ENCODE measurements at places on chromosomes 7 and 10.

DNA sequence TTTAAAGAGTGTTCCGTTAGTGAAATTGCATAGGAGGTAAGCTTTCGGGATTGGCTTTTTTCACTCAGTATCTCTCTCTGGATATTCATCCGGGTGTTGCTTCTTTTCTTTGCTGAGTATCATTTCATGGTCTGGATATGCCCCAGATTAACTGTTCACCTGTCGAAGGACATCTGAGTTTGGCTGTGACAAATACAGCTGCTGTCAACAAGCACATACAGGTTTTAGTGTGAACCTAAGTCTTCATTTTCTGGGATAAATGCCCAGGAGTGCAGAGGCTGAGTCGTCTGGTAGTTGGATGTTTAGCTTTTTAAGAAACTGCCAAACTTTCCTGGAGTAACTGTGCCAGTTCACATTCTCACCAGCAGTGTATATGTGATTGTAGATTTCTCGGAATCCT is 5.6 kb downstream of the DOCK1 start:
- no peak for DNase-seq

DNA sequence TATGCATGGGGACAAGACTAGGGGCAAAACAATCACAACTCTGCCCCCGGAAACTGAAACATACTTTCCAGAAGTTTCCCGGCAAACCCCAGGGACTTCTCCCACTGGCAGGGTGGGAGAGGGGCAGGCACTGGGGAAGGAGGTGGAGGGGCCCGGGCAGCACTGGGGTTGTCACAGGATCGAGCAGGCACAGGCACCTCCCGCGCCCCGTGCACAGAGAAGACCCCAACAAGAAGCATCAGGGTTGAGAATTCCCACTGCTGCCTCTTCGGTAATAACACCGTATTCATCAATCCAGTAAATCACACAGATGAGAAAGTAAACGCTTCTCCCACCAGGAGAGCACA is 490.5 kb downstream of the PTPRN2 start:
- DNase-seq, result no peak

DNA sequence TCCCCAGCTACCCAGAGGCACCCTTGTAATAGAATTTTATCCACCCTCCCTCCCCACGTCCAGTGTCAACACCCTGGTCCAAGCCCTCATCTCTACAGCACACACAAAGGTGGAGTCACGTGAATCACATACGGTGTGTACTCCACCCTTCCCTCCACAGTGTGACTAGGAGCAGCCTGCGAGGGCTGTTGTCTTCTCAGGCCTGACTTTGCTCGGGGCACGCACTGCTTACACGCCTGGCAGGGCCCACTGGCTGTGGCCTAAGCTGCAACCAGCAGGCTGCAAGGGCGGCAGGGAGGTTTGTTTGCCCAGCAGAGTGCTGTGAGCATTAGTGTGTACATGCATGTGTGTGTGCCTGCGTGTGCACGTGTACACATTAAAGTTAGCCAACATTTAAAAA is 93.7 kb downstream of the COBL start:
- no peak for DNase-seq

DNA sequence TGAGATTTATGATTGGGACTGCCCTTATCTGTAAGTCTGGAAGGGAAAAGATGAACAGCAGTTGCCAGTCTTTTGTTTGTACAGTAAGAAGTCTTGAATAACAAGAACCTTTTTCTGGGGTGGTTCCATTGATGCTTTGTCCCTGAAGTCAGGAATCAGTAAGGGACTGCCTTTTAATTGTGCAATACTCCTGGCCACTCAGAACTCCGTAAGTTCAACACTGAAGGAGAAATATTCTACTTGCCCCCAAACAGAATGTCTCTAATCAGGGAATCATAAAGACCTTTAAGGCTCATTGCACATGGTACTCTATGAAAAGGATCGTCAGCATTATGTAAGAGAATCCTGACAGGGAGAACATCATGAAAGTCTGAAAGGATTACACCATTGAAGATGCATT is 361.4 kb downstream of the EXOC4 start:
- no peak for DNase-seq

DNA sequence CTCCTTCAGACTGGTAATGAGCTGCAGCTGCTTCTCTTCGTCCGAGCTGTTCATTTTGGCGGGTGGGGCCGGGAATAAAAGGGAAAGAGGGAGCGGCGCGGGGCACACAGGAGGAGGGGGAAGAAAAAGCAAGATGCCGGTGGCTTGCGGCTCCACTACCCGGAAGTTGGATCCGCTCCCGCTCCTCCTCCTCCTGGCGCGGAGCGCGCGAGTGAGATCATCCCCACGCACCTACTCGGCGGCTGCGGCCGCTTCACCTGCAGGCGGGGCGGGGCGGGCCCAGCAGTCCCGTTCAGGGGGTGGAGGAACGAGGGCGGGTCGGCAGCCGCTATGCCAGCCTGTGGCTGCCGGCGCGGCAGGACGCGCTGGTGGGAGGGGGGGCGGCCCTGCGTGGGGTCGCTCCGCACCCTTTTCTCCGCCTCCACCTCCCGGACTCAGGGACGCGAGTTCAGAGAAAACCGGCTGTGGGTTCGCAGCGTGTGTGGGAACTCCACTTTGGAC is at the start of gene SHTN1:
Gene SHTN1 (minus strand): TSS at position 162 of the 501 bp plus-strand sequence. CDS start 108 bp downstream, at position 54.
- no peak for DNase-seq

DNA sequence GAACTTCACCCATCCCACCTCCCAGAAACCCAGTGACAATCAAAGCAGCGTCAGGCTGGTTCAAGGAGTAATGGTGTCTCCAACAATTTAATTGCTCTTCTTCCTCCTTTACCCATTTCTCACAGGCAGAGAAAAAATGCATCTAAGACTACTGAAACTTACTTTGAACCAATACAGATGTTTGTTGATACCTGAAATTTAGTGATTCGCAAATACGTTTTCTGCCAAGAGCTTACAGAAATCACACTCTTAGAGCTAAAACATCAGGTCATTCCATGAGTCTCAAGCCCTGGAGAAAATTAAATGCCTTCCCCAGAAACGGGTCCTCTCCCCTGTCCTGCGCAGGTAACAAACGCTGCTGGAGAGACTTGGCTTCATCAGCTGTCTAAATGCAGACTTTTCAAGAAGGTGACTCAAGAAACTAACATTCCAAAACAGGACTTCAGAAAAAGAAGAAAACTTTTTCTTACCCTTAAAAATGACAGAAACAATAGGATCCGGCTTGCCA is 443 bp downstream of the MYOF start:
- no peak for DNase-seq

GRCh38 chr7:38282081-38282480 is 8.6 kb upstream of the TARP start:
- no peak for DNase-seq

DNA sequence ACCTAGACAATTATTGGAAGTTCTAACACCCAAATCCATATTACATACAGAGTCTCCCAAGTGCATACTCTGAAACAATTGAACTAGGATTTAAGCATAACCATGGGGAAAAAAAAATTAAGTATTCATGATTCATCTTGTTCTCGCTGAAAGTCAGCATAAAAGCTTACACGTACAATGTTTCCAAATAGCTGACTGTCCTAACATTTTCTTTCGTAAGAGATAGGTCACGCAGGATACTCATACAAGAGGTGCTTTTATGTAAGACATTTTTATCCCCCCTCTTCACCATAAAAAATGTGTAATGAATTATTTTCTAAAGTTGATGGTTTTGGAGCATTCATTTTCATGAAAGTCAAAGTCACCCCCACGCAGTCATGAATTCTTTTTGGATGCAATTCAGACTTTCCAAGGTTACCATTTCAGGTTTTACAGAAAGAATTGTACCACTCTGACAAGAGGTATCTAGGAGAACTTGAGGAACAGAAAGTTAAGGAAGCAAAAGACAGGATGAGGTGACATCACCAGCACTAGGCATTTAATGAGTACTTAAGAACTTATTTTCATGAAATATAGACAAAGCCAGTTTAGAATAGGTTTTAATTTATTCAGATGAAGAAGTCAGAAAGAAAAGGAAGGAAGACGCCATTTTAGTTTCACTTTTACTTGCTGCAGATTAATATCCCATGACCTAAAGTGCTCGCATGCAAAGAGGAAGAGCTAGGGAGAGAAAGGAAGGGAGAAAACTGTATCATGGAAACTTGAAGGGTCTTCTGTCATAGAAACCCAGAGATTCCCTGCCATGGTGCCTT is 55.8 kb downstream of the TMEM26 start:
- no peak for DNase-seq

- DNase-seq, result no peak
These were observed 164.8 kb downstream of the NRBF2 start for GRCh38 chr10:63297941-63298340.

DNA sequence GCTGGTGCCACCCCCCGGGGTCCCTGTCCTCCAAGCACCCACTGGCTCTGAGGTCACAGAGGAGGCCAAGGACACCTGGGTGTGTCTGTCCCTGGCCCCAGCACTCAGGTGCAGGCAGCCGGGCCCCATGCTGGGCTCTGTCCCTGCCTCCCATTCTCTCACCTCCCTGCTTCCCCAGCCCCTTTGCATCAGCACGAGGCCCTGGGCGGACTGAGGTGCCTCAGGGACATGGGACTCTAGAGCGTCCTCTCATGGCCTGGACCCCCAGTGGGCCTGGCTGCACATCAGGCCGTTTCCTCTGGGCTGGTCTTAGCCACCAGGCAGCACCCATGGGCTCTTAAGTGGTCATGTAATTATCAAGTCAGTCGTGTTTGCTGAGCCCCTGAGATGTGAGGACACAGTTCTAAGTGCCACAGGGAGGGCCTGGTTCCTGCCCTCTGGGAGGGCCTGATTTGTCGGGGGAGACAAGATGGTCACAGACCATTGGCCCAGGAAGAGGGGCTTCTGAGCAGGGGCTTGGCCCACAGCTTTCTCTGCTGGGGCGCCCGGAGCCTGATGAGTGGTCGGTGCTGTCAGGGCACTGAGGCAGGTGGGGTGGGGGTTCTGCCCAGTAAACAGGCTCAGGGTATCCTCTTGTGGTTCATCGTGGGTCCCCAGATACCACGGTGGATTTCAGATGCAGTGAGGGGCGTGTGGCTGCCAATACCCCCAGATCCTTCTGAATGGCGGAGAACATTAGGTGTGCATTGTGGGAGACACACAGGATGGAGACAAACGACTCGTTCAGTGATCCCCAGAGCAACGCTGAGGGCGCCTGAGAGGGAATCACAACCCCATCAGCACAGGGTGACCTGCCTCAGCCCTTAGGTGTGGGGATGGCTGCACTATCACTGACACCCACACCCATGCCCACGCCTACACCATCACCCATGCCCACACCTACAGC is 152.5 kb downstream of the WDR37 start:
- DNase-seq, result no peak

DNA sequence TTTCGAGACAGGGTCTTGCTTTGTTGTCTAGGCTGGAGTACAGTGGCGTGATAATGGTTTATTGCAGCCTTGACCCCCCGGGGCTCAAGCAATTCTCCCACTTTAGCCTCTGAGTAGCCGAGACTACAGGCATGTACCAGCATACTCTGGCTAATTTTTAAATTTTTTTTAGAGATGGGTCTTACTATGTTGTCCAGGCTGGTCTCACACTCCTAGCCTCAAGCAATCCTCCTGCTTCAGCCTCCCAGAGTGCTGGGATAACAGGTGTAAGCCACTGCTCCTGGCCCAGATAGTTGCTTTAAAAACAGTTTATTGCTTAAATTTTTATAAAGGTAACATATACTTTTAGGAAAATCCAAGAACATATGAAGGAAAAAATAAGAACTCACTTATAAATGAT is 26.3 kb downstream of the NEURL1 start:
- DNase-seq, result no peak

DNA sequence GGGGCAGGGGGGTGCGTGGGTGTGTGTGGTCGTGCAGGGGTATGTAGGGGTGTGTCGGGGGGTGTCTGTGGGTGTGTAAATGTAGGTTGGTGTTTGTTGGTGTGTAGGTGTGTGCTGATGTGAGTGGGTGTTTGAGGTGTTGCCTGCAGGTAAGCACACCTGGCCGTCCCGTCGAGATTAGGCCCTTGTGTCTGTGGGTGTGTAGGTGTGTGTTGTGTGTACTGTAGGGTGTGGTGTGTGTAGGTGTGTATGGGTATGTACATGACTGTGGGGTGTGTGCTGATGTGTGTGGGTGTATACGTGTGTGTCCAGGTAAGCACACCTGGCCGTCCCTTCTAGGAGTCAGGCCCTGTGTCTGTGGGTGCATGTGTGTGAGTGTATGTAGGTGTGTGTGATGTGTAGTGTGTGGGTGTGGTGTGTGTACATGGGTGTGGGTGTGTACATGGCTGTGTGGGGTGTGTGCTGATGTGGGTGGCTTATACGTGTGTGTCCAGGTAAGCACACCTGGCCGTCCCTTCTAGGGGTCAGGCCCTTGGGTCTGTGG is 15.8 kb downstream of the FAM20C start:
- no peak for DNase-seq

DNA sequence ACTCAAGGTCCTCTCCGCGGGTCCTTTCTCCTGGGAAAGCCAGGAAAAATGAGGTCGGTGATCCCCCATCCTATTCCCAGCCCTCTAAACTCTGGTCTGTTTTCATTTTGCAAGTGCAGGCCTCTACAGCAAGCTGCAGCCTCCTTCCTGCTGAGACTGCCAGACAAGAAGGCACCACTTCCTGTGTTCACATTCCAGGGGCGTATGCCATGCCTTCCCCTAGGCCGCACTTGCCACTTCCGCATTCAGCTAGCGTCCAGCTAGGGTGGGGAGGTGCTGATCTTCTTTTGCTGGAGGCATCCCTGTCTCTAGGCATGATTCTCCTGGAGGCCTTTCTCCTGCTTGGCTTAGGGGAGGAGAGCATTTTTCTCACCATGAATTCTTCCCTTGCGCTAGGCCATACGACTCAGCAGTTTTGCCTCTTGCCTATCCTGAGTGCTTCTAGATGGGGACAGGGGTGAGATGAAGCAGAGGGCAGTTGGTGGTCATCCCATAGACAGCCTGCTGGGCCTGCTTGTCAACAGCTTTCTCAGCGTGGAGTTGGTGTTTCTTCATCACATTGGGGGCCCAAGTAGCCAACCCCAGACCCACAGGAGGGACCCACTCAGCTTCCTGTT is 328.9 kb downstream of the RPS24 start:
- no peak for DNase-seq

DNA sequence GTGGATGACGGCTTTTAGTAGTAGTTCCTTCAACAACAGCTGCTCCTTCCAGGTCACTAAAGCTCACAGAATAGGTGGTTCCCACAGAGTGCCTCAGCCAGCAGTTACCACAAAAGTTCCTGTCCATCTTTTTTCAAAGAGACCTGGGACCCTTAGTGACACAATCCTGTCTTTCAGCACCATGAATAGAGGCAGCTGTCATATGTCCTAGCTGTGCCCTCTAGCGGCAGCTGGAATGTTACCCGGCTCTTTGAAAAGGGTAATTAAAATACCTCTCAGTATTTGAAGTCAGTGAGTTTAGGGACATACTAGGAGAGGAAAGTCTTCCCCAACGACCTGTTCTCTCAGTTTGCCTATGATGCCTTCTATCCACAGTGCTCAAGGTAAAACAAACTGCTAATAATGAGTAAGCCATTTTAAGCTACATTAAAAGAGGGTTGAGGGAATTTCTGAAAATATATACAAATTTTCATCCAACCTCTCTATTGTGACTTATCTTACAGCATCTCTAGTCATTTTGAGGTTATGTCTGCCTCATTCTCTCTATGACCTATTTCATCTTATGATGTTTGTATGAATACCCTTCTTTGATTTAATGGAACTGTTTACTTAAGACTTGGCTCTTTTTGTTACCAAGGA is 290.8 kb downstream of the NXPH1 start:
- no peak for DNase-seq

- no peak for DNase-seq
These were observed 116.0 kb upstream of the IMMP2L start for GRCh38 chr7:111678281-111678680.
